ENCODE measurements at places on chromosomes 16 and 17.

DNA sequence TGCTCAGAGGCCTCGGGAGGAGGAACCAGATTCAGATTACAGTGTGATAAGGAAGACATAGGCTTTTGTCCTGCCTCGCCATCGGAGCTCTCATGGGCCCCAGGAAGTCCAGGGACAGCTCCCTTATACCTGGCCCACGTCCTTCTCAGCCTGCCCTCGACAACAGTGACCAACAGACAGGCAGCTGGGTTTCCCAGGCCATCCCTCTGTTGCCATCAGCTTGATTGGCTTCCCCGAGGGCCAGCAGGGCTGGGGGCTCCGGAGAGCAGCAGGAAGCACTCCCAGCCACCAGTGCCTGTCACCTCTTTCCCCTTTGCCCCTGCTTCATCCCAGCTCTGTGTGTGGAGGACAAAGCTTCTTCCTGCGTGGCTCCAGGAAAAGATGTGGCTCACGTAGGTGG is 17.6 kb downstream of the CD300A start:
- DNase-seq: no peak

GRCh38 chr17:58327363-58328194 is 1.0 kb downstream of the TSPOAP1 start:
- DNase-seq: no peak

- peak; percentile 88 for DNase-seq
Measured at GRCh38 chr16:3020247-3020603, at the start of gene TNFRSF12A. Gene TNFRSF12A, plus strand, starts transcription at chr16:3020368. Its CDS starts 30 bp downstream, at chr16:3020398.

GRCh38 chr16:66824006-66824405 is 6.8 kb downstream of the NAE1 start:
- DNase-seq: no peak

DNA sequence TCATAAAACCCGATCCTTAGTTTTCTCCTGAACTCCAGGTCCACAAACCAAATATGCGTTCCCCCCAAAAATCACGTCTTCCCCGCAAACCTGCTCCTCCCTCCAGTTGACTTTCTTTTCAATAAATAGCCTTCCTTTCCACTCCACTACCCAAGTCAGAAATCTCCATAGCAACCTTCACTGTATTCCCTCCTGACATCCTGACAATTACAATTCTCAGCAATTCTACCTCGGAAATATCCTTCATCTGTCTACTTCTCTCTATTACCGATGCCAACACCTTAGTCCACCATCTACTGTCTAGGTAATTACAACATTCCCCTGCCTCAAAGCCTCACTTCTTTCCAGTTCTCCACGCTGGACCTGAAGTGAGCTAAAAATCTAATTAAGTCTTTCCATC is 50.7 kb downstream of the SMURF2 start:
- DNase-seq: no peak

GRCh38 chr17:7889166-7889955 is 772 bp downstream of the CHD3 start:
- DNase-seq: peak; percentile 95

DNA sequence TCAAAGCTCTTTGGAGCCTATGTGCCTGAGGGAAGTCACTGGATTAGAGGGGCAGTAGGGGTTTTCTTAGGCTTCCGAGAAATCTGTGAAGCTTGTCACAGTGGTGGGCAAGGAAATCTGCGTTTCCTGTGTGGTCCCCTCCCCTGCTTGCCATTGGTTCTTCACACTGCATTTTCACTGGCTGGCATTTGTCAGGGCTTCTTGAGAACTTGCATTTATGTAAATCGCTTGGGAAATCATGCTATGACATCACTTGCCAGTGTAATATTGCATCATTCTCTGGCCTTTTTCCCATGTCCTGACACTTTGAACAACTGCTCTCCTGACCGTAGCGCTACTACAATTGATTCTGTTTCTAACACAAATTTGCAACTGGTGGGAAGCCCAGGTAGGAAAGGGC is 1.8 kb downstream of the CACNG3 start:
- no peak for DNase-seq

GRCh38 chr16:6148361-6148760 is 1050.8 kb upstream of the EEF2KMT start:
- no peak for DNase-seq

DNA sequence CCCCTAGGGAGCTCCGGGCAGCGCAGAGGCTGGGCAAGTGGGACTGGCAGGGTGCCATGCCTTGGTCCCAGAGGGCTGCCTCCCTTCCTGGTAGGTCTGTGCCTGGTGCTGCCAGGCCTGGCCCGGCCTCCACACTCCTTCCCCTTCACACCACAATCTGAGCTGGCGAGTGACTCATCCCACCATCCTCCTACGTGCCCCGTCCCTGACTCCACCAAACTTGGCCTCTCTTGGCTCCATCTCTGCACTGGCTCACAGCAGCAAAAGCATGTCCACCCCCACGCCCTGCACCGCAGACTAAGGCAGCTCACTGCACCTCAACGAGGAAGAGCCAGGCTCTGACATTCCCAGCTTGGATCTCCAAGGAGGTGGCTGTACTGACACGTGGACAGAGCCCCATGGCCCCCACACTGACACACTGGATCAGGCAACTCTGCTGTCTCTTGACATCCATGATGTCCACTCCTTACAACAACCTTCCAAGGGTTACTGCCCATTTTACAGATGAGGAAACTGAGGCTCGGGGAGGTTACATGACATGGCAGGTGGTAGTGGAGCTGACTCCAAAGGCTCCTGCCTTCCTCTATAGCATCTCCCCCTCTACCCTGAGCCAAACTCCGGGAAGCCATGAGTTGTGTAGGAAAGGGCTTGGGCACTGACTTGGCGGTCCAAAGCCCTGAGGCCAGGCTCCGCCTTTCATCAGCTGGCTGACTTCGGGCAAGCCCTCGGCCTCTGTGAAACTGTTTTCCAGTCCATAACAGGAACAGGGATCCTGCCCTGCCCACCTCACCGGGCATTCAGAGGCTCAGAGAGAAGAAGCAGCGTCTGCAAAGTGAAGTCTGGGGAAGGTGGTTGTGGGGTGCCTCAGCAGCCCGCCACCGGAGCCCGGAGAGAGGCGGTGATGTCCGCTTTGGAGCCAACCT is 20.1 kb upstream of the KRT19 start:
- peak; percentile 82 for DNase-seq

DNA sequence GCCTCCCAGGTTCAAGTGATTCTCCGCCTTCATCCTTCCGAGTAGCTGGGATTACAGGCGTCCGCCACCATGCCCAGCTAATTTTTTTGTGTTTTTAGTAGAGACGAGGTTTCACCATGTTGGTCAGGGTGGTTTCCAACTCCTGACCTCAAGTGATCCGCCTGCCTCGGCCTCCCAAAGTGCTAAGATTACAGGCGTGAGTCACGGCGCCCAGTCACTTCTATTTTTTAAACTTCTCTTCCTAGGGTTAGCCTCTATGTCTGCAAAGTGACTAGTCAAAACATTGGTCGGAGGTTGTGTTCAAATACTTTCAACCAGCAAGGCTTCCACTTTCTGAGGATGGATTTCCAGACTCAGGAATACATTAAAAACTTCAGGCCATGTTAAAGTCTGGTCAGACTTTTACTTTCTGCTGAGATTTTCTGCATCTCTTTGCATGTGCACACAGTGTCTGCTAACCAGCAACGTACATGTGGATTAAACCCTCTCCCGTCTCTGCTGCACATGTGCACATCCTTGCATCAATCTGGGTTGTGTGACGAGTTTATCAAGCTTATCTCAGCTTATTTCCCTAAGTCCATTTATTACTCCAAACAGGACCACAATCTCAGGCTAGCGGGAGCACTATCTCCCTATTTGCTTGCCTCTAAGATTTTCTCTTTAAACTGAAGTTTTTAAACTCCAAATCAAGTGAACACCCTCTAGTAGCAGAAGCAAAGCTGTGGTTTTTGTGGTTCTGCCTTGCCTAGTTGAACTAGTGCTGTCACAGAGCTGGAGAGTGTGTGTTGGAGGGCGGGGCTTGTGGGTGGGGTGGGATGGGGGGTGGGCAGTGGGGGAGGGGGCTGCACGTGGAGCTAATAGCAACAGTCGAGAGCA is 525.2 kb upstream of the GOT2 start:
- DNase-seq: no peak

DNA sequence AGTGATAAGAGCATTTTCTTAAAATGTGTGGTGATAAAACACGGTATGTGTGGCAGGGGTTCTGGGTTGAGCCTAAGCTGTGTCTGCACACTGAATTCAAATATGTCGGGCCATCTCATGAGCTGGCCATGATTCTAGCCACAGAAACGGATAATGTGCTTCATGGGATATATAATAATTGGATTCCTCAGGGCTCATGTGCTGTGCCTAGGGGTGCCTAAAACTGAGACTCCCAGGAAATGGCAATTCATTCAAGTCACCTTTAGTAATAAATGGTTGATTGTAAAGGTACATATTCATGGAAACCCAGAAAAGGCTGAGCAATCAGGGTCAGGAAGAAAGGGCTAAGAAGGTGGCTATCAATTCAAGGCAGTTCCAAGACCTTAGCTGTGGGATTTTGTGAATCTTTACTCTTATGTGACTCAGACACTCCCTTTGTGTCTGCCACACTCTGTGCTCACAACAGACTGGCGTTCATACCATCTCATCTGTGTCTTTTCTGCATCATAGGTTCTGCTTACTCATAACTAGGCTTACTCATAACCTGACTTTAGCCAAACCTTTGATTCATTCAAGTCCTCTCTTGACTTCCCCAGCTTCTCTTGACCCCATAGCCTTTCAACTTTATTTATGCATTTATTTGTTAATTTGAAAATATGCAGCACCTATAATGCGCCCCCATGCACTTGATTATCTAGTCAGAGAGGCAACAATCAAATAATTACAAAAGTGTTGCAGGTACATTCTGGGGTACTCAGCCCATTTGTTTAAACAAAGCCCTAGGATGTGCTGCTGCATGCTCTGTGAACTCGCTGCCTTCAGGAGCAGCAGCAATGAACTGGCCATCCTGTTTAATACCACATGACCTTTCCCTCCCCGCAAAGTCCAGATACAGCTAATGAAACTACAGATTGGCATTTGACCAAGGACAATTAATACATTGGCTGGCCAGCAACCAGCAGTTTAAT is 28.4 kb upstream of the MED13 start:
- no peak for DNase-seq

DNA sequence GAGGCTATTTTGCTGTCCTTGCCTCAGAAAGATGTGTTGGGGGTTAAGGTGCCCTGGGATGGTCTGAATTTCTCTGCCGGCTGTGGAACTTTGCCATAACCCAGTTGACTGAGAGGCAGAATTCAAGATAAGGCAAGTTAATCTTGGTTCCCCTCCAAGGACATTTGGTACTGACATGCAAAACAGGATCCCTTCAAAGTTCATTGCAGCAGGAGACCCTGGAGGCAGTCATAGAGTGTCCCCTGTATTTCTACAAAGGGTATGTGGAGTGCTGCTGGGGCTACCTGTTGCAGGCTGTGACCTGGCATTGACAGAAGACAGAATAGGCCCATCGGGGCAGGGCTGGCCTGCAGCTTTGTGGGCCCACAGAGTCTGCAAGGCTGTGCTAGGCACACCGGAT is 135.6 kb upstream of the IRX3 start:
- no peak for DNase-seq

- peak; percentile 46 for DNase-seq
Measured at GRCh38 chr17:14310101-14310500, 9.2 kb downstream of the HS3ST3B1 start.

DNA sequence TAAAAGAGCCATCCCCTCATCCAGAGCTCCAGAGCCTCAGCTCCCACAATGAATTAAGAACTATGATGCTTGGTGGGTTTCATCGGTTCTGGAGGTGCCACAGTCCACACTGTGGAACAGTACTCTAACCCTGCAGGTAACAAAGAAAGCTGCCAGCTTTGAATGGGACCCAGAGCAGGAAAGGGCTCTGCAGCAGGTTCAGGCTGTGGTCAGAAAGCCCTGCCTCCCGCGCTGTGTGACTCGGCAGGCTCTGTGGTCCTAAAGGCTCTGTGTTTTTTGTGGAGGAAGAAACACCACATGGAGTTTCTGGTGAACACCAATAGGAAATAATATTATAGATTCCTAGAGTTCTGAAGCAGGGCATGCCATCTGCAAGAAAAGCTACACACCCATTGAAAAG is 32.5 kb downstream of the MRPS23 start:
- DNase-seq: no peak

- no peak for DNase-seq
Measured at GRCh38 chr16:734208-734980, 6.4 kb downstream of the CIAO3 start.

- DNase-seq: no peak
Measured at GRCh38 chr17:57517273-57517631, 227.8 kb downstream of the CCDC182 start.

DNA sequence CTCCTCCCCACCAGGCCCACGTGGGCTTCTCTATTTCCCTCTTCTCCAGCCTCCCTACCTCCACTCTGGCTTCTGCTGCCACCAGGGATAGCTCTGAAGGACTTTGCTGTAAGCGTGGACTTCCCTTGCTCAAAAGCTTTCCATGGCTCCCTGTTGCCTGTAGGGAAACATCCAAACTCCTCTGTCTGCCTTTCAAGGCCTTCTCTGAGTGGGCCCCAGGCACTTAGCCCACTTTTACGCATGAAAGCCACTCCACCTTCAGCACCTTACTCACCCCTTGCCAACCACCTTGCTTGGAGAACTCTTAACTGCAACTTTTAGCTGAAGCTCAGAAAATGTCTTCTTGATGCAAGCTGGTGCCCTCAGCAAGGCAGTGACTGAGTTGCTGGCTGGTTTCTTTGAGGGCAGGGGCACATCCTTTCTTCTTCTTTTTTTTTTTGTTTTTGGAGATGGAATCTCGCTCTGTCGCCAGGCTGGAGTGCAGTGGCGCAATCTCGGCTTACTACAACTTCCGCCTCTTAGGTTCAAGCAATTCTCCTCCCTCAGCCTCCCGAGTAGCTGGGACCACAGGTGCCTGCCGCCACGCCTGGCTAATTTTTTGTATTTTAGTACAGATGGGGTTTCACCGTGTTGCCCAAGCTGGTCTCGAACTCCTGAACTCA is 52.0 kb upstream of the DLX4 start:
- DNase-seq: no peak

- DNase-seq: no peak
Measured at GRCh38 chr17:76420356-76421043, 32.5 kb downstream of the UBE2O start.

DNA sequence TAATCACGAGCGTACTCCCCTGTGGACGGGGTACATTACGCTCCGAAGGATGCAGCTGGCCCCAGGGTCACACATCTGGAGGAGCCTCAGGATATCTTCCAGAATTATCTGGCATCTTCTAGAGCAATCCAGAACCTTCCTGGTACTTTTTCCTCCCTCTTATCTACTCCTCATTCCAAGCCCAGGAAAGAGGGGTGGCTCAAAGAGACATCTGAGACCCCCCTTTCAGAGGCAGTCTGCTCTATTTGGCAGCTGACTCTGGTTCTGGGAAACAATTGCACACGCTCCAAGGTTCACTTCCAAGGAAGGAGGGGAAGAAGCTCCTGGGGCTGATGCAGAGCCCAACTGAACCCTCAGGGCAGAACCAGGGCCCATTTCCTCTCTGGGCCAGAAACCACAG is 14.9 kb downstream of the RBFOX3 start:
- DNase-seq: no peak

- DNase-seq: peak; percentile 65
Measured at GRCh38 chr16:50304467-50305440, 38.4 kb downstream of the ADCY7 start.

- no peak for DNase-seq
Measured at GRCh38 chr16:75820672-75821071, 94.4 kb upstream of the CPHXL start.

- no peak for DNase-seq
Measured at GRCh38 chr16:4676831-4677230, 16.5 kb upstream of the NUDT16L1 start.
